ENCODE measurements at places on chromosomes 5 and 9.

DNA sequence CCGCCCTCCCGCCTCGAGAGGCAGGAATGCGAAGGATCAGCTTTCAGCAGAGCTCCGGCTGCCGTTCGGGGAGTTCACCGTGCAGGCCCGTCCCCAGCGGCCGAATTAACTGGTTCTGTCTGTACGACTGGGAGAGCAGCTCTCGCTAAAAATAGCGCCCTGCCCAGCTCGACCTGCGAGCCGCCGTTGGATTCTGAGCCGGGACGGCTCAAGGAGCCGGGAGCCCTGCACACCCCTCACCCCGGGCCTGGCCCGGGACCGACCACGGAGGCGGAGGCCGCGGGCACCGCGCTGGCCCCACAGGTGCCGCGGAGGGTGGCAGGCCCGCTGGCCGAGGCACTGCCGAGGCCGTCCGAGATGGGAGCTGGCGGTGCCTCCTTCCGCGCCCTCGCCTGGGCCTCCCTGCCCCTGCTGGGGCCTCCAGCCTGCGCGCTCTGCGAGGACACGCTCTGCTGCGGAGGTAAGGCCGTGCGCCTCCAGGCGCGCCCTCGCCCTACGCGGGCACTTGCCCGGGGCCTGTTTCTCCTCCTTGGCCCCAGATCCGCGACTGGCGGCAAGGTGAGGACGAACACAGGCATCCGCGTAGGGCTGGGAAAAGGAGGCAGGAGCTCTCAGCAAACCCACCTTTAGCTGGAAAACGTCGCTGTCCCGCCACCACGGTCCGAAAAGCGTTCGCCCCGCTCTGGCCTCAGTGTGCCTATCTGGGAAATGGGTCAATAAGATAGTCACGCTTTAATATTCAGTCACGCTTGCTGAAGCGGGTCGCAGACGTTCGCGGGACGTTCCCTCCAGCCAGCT lies 53.1 kb upstream of the DAB2IP start:
- no peak for DNase-seq

- DNase-seq, result peak; percentile 25
Measured at GRCh38 chr9:88173378-88173999, 35.2 kb upstream of the SPATA31C2 start.

GRCh38 chr9:108710424-108710823 lies 145.4 kb downstream of the ACTL7B start:
- DNase-seq, result no peak

DNA sequence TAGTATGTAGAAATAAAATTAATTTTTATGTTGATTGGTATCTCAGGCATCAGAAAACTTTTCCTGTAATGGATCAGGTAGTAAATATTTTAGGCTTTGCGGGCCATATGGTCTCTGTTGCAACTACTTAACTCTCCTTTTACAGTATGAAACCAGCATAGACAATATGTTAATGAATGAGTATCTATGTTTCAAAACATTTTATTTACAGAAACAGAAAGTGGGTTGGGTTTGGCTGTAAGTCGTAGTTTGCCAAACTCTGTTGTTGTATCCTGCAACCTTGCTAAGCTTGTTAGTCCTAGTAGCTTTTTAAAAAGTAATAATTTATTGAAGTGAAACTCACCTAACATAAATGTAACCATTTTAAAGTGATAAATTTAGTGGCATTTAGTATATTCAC lies 132.1 kb downstream of the NR3C1 start:
- no peak for DNase-seq

- DNase-seq, result no peak
Measured at GRCh38 chr5:175617447-175617846, 40.4 kb upstream of the HRH2 start.

- no peak for DNase-seq
Measured at GRCh38 chr9:33676746-33677505, 118.4 kb upstream of the PRSS3 start.

DNA sequence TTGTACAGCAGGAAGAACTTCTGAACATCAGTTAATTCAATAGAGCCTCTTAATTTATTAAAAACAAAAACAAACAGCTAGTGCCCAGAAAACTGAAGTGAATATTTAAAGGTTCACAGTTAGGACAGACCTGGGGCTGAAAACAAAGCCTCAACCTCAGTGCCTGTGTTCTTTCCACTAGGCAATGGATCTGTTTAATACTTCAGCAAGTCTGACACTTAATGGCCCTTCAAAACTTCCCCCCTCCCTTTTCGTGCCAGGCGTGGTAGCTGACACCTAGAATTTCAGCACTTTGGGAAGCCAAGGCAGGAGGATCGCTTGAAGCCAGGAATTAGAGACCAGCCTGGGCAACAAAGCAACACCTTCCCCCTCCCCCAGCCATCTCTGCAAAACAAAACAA lies 54.5 kb upstream of the IFNK start:
- DNase-seq, result no peak

DNA sequence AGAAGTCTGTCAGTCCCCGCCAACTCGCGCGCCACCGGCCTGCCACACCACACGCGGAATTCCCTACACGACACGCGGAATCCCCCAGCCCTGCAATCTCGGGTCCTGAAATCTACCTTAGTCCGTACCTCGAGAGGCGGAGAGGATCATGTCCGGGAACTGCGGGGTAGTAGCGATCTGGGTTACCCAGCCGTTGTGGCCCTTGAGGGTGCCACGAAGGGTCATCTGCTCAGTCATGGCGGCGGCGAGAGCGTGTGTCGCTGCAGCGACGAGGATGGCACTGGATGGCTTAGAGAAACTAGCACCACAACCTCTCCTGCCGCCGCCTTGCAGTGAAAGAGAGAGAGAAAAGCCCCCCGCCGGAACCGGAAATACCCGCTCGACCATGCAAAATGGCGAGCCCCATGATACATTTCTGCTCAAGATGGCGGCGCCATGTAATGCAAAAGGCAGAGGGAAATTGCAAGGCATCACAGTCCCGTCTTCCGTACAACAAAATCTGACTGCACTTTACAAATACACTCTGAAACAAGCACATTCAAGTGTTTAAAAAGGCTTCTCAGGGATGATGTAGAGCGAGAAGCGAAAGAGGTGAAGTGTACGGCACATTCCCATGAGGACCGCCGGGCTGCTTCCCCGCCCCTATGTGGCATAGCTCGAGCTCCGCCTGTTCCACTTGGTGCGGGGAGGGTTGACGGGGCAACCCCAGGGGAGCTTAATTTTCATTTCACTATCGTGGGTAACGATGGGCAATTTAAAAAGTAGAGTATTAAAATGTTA lies at the start of gene RACK1:
Gene RACK1 (minus strand): TSS at position 343 of the 780 bp plus-strand sequence. CDS start 106 bp downstream, at position 237.
- DNase-seq, result peak; percentile 87

- DNase-seq, result no peak
Measured at GRCh38 chr9:76425677-76426453, 31.6 kb upstream of the RFK start.

DNA sequence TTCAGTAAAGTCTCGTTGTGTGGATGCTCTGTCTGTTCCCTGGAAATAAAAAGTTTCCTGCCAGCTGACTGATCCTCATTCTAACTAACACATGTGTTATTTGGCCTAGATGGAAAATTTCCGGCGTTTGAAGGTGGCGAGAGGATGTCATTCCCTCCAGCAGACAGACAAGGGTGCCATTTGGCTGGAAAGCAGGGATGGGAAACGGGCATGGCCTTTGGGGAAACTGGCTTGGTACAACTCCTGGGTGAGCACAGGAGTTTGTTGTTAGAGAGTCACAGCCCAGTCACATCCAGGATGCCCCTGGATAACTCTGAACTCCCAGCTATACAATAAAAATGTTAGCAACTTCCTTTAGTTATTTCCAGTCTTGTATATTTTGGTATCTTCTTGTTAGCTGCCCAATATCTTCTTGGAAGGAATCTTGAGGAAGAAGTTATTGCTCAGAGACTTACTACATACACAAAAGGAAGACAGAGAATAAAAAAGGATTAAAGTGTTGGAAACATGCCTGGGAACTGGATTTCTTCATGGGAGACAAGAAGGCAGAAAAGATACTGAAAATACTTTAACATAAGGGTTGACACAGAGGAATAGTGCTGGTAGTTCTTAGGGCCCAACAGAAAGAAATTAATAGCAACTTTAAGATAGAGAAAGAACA lies 41.9 kb downstream of the TEK start:
- no peak for DNase-seq

- DNase-seq, result no peak
Measured at GRCh38 chr5:42767491-42768105, 11.0 kb downstream of the CCDC152 start.

DNA sequence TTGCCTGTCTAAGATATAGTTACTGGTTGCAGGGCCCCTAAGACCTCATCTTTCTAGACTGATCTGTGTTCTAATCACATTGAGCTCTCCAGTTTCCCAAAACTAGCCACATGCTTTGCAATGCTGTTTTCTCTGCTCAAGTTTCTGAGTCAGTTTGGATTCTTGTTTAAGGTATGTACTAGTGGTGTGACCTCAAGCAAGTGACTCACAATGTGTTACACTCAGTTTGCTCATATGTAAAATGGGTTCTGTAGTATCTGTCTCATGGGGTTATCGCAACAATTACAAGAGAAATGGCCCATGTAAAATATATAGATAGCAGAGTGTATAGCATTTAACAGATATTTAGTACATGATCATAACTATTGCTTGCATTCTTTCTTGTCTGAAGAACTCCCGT lies 153.1 kb upstream of the ELL2 start:
- DNase-seq, result no peak

DNA sequence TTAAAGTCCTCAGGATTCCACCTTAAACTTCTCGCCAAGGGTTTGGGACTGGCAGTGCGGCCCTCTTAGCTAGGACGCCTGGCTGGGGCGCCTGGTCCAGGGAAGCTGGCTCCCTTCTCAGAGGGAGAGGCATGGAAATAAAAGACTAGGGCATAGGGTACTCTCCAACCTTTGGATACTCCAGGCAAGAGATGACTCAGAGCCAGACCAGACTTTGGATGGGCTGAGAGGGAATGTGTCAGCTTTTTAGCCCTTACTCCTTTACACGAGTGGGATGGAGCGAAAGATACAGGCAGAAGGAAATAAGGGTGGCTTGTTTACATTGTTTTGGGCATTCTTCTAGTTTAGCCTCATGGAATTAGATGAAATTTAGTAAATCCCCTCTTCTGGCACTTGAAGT lies 48.2 kb downstream of the IL31RA start:
- DNase-seq, result no peak

DNA sequence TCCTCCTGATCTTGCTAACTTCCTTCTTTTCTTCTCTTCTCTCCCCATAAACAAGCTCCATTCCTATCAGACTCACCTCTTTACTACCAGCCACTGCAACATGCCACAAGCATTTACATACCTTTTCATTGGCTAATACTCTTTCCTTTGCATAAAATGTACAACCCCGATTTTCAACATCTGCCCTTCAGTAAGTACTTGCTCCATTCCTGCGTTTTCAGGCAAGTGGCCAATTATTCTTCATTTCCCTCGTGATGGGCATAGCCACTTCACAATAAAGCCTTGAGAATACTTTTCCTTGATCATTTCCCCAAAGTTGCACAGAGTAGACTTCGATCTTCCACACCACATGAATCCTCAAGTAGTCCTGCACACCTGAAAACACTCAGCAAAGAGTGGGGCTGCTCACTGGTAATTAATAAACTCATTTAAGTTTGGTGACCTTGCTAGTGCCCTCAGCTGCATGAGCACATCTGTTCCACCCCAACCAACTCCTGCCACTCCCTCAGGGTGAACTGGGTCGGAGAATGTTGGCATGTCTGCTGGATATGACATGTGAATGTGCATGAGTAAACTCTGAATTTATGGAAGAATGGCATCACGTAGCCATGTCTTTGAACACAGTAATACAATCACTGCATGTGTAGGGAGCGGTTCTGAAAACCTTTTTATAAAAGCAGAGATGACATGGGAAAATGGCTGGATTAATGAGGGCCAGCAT lies 535.8 kb downstream of the SEMA5A start:
- DNase-seq, result no peak

- no peak for DNase-seq
Measured at GRCh38 chr9:111798786-111799185, 4.0 kb upstream of the SHOC1 start.

DNA sequence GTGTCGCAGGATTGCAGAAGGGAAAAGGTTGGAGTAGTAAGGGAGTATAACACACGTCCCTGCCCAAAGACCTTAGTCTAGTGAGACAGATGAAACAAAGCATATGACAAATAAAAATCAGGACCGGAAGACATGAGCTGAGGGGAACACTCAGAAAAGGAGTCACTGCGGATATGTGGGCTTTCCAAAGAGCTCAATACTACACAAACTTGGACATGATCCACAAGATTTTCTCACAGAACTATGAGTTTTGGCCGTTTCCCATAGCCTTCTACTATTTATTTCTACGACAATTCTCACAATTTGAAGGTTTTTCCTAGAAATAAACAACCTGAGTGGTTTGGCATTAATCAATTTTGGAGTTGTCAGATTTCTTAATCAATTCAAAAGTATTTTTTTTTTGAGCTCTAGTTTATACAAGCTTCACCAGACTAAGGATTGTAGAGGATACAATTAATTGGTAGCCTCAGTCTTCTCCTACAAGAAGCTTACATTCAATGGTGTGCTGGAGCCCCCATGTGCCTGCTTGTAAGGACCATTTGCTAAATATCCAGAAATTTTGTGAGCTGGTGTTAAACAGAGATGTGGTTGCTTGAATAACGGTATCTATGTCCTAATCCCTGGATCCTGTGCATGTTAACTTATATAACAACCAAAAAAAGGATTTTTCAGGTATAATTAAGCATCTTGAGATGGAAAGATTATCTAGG lies 91.4 kb downstream of the ADAMTS12 start:
- DNase-seq, result no peak

All from activated gamma-delta T cell treated with anti-CD3 and anti-CD28 coated beads, Interleukin-2, amount 50 U/mL, for 16 hours (primary cell).